CD4-positive, alpha-beta T cell treated with Interleukin-2 at 100 ng/mL for 4 hours (primary cell): ENCODE measurements at places on chromosomes 6 and 20.

GRCh38 chr6:83510791-83511190 lies 1.5 kb upstream of the PRSS35 start:
- DNase-seq = no peak

DNA sequence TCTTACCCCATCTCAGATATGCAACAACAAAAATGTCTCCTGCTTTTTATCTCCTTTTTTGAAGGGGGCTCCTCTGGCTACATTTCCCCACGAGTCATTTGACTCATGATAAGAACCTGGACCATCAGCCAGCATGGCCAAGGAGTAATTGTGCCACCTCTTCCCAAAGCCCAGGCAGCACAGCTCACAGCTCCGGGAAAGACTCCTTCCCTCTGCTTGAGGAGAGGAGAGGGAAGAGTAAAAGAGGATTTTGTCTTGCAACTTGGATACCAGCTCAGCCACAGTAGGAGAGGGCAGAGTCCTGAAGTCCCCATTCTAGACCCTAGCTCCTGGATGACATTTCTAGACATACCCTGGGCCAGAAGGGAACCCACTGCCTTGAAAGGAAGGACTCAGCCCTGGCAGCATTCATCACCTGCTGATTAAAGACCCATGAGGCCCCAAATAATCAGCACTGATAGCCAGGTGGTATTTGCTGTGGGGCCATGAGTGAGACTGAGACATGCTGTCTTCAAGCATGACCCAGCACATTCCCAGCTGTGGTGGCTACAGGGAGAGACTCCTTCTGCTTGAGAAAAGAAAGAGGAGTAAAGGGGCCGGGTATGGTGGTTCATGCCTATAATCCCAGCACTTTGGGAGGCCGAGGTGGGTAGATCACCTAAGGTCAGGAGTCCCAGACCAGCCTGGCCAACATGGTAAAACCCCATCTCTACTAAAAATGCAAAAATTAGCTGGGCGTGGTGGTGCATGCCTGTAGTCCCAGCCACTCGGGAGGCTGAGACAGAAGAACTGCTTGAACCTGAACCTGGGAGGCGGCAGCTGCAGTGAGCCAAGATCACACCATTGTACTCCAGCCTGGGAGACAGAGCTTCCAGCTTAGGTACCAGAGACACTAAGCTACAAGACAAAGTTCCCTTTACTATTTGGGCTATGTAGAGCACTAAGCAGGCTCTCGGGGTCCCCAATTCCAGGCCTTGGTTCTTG lies 28.1 kb downstream of the NCOA6 start:
- no peak for DNase-seq

- DNase-seq = no peak
Measured at GRCh38 chr6:52635049-52635577, 35.8 kb upstream of the TMEM14A start.

- no peak for DNase-seq
Measured at GRCh38 chr20:35087791-35088190, 4.8 kb downstream of the TRPC4AP start.

DNA sequence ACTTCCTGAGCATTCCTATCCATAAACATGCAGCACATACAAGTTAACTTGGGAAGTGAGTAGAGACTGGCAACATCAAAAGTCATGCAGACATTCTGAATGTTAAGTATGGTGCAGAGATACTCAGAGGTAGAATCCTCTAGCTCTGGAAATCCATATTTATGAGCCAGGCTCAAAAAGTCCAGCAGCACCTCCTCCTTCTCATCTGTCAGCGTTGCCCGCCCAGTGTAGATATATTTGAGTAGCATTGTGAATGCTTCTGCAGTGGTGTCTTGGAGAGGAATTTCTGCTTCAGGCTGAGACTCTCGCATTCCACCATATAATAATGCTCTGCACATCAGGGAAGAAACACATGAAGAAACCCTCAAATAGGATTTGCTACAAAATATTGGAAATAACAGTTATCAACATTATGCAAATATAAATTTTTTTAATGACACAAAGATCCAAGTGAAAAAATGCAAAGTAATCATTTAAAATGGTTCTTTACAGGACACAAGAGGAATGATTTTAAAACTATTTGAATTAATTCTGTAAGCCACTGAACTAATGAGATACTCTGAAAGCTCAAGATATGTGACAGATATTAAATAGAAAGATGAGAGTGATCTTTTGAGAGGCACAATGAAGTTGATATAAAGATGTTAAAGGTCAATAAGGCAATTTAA lies 45.6 kb downstream of the BTBD9 start:
- no peak for DNase-seq

- DNase-seq = no peak
Measured at GRCh38 chr6:151284548-151285017, 44.8 kb downstream of the AKAP12 start.

GRCh38 chr6:112274774-112275173 lies 20.4 kb upstream of the LAMA4 start:
- DNase-seq = no peak

DNA sequence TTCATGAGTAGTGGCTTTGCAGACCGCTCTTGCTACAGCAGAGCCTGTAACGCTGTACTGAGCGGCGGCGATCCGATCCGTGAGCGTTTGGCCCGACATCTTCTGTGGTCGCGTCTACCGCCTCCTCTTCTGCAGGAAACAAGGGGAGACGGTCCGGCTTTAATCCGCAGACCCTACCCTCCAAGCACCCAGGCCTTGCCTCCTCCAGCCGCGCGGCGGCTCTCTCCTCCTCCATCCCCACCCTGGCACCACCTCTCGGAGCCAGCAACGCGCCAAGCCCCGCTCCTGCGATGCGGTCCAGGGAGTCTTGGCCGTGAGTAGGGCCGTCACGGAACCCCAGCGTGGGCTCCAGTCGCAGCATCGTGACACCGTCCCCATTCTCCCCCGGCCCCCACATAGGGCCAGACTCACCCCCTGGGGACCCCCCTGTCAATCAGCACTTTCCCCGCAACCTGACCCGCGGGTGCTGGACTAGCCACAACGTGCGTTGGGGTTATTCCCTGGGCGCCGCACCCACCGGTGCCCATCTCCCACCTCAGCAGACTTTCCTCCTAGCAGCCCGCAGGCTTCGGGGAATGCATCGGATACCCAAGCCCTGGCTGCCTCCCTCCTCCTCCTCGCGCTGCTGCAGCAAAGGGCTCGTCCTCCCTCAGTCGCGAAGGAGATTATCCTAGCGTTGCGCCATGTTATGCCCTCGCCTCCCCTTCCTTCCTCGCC lies 914 bp downstream of the SNAP91 start:
- DNase-seq = no peak

- no peak for DNase-seq
Measured at GRCh38 chr6:2969549-2969948, 1.8 kb downstream of the SERPINB6 start.

DNA sequence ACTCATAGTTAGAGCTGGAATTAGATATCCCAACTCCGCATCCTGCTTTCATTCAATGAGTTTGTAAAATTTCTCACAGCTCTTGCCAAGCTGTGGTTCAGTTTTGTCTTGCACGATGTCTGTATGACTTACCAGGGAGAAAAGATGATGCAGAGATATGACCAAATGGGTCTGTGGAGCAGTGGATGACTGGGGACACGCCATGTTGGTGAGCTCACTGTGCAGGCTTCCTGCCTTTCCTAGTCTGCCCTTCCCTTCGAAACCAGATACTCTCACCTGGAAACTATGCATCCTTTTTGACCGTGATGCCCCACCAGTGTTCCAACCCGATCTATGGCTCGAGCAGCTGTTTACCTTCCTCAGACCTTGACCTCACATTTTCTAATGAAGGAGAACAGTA lies 262.7 kb upstream of the BMP2 start:
- DNase-seq = no peak

GRCh38 chr6:144460327-144461095 lies 175.4 kb downstream of the UTRN start:
- DNase-seq = peak; percentile 37
